ENCODE measurements at places on chromosomes 7 and 10. TPM values are rescaled to one million over a fixed set of nuclear protein-coding genes. Genes with fewer than 3 reads are reported as not detected.

Gene TRRAP
- total RNA-seq = 60.0 TPM

Gene OPALIN
- total RNA-seq = not detected

- no peak for DNase-seq
Measured at GRCh38 chr7:43303740-43304241, 191.3 kb downstream of the HECW1 start.

DNA sequence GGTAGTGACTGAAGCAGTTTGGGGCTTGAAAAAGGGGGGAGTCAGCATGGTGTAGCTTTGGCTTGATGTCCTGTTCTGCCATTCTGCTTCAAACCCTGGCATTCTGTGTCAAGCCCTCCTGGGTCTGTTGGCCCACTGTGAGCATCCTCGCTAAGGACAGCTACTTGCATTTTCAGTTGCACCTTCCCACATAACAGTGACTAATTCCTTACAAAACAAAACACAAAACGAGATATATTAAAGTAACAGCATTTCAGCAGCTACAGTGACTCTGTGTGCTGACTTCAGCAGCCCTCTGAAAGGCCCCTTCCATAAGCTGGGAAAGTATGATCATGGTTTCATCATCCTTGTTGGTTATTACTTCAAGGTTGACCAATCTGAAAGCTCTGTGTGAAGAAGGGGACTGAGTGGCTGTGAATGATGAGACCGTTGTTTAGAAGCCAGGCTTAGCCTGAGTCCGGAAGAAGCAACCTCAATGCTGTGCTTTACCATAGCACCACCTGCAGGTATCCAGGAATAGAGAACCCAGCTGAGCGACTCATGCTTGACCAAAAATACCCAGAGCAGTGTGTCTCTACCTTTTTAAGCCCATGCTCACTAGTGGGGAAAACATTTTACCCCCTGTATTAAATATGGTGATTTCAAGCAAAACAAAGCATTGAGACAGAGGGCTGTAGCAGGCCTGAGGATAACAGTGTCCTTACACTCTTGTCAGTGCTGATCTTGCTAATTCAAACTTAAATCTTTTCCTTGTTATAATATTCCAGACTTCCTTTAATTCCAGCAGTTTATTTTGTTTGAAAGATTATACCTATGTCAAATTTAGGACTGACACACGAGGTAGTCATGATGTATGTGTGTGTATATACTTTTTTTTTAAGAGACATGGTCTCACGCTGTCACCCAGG, 42.6 kb upstream of the CC2D2B start:
- DNase-seq = no peak

DNA sequence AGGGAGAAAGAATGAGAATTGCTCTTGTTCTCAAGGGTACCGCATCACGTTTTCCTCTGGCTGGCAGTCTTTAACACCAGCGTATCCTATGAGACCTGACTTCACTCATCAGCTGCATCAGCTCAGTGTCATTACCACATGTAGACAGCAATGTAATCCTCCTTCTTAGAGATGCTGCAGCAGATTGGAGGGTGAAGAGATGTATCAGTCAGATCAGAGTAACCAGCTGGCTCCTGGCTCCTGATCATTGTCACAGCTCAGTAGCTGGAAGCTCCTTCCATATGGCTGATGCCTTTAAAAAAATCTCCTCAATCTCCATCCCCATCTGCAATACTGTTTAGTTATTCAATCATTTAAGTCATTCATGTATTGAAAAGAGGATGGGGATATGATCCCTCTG, 39.7 kb upstream of the EPHB6 start:
- no peak for DNase-seq

GRCh38 chr7:36487756-36488336, 98.2 kb downstream of the ANLN start:
- no peak for DNase-seq

DNA sequence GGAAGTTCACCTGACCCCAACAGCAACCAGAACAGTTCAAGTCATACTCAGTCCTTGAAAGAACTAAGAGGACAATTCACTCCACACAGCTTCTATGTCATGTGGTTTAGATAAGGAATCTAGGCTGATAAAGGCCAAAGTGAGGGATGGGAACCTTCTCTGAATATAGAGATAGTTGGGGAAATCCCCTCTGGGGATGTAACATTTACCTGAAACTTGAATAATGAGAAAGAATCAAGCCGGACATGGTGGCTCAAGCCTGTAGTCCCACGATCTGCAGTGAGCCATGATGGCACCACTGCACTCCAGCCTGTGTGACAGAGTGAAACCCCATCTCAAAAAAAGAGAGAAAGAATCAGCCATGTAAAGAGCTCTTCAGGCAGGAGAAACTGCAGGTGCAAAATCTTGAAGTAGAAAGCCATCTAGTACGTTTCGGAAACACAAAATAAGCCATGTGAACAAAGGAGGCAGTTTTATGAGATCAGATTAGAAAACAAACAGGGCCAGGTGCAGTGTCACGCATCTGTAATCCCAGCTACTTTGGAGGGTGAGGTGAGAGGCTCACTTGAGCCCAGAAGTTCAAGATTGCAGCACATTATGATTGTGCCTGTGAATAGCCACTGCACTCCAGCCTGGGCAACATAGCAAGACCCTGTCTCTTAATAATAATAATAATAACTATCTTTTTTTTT, 4.5 kb upstream of the DNMBP start:
- DNase-seq = no peak

DNA sequence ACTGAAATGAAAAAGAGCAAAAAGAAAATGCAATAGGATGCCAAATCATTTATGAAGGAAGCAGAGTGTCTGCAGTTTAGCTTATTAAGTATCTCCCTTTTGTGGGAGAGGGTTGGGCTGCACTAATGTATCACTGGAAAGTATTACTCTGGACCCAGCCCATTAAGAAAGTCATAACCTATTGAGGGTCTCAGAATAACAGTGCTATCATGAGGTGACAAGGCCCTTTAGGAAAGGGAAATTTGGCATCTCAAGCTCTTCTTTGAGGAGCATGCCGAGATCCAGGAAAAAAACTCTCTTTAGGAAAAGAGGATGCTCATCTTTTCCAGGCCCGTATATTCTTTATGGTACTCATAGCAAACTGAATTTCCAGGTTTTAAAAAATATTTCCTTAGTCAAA, 114.6 kb downstream of the PRKG1 start:
- DNase-seq = no peak

- no peak for DNase-seq
Measured at GRCh38 chr7:121204537-121204936, 124.3 kb upstream of the WNT16 start.

GRCh38 chr7:143910473-143911248, 8.7 kb upstream of the TCAF1 start:
- no peak for DNase-seq

DNA sequence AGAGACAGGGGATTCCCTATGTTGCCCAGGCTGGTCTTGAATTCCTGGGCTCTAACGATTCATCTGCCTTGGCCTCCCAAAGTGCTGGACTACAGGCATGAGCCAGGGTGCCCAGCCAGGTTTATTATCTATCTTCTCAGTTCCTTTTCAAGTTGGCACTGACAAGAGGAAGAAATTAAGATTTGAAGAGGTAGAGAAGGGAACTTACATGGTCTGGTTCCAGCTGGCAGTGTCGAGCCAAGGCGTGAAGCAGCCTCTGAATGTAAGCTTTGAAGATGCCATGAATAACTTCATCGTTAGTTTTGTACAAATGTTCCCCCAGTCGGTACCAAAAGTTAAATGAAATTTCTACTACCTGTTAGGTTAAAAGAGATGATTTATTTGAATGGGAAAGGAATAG, 57.7 kb downstream of the TNPO3 start:
- DNase-seq = no peak

DNA sequence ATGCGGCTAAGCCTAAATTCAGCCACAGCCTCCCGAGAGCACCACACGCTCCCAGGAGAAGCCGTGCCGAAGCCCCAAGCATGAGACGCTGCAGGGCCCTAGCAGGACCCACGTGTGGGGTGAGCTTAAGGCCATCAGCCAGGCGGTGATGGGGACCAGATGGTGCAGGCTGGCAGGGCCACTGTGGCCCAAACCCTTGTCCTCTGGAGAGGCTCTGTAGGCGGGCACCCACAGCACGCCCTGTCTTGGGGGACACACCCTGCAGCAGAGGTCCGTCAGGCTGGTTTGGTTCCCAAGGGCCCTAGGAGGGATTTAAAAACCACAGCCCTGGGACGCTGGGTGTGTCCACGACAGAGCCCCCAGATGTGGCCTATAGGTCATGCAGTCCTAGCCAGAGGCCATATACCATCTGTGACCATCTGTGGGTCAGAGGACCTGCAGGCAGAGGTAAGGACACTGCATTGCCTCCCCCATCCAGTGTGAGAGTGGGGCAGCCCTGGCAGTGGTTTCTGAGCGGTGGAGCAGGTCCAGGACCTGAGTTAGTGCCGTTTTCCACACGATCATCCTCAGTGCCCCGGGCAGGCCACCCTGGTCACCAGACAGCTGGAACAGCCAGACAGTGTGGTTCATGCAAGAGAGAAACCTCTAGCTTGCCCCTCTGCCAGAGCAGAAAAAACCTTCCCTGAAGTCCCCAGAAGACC, 39.6 kb upstream of the INPP5A start:
- DNase-seq = no peak

Gene STK31
- total RNA-seq = 0.80 TPM

Gene INMT
- total RNA-seq = 0.37 TPM

DNA sequence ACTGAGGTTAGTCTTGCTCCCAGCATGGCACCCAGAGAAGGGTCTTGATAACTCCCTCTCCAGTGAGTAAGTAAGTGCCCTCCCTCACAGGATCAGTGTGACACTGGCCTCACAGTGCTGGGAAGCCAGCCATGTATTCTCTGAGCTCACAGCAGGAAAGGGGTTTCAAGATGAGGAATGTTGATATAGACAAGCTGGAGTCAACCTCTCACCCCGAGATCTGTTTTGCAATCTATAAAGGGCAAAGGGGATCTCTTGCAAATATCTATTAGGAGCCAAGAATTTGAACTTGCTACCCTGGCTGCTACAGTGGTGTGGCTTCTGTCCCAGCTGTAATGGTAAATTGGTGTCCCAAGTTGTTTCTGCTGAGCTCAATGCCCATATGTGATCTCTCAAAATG, 70.2 kb upstream of the ADAM12 start:
- no peak for DNase-seq

DNA sequence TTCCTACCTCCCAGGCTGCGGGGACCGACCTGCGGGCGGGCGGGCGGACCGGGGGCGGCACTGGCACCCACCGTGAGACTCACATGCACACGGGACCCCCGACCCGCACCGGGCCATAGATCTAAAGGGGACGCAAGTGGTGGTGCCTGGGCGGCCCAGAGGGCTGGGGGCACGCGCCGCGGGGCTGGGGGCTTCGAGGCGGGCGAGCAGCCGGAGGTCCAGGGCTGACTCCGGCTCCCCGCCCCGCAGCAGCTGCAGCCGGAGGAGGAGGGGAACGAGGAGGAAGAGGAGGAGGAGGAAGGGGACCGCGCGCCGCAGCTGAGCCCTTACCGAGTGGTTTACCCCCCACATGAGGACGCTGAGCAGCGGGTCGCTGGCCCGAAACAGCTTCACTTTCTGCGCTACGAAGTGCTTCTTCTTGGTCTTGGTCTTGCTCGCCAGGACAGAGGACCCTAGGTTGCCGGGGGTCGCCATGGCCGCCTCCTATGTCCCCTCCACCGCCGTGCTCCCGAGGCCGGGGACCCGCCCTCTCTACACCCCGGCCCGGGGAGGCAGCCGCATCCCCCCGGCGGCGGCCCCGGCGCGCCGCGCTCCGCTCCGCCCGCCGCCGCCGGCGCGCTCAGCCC, 412 bp downstream of the PIP4K2A start:
- no peak for DNase-seq

Gene BTBD16
- total RNA-seq = not detected

Gene ADAM22
- total RNA-seq = 4.6 TPM

Gene ZDHHC4
- 38.2 TPM for total RNA-seq

Data from activated naive CD8-positive, alpha-beta T cell treated with anti-CD3 and anti-CD28 coated beads, Interleukin-2, amount 10 ng/mL, durations not matched to agents 7 days and 5 days (primary cell).